ENCODE measurements at places on chromosomes 2 and 18.

GRCh38 chr2:157339965-157340655, 14.5 kb upstream of the ERMN start:
- DNase-seq = no peak

GRCh38 chr2:227796045-227796711, 17.5 kb upstream of the CCL20 start:
- DNase-seq = no peak

GRCh38 chr2:126828491-126828890, 70.2 kb upstream of the TEX51 start:
- no peak for DNase-seq

DNA sequence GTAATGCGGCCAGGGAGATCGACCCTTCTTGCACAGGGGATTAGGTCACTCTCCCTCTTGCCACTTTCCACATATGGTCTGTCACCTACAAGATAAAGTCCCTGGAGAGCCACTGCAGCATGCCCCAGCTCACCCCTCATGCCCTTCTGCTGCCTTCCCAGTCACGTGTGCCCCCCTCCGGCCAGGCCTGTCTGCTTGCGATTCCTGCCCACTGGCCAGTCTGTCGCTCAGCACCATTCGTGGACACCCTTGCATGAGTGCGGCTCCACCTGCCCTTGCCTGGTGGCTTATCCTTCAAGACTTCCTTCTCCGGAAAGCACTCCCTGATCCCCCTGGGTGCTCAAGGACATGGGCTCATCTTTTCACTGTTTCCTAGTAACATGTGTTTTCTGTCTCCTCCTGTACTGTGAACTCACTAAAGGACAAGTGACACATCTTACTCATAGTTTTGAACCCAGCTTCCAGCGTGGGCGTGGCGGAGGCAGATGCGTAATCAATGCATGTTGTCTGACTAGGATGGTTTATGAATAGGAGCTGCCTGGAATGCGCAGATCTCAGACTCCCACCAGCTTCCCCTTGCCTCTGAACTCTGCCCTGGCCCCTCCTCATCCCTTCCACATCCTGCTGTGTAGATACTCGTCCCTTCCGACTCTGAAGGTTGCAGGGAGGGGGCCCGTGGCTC, 7.8 kb upstream of the NT5DC4 start:
- peak; percentile 75 for DNase-seq

GRCh38 chr18:45689396-45689795, 34.6 kb upstream of the SLC14A1 start:
- no peak for DNase-seq

DNA sequence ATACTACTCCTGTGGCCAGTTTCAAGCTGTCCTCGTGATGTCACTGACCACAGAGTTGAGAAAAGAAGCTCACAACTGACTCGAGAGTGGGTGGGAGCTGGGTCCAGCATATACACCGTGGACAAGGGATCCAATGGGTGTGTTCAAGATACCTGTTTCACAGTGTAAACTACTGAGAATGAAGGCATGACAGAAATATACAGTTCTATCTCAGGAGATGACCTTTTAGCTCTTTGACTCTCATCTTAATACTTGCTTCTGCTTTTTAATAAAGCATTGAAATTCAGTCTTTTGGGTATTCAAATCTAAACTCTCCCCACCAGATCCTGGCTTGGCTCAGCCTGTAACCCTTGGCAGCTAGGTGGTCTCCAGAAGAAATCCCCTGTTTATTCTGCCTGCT, 130.1 kb downstream of the MAP2 start:
- no peak for DNase-seq

- DNase-seq = no peak
These were observed 151.6 kb downstream of the MREG start for GRCh38 chr2:215861607-215862350.

DNA sequence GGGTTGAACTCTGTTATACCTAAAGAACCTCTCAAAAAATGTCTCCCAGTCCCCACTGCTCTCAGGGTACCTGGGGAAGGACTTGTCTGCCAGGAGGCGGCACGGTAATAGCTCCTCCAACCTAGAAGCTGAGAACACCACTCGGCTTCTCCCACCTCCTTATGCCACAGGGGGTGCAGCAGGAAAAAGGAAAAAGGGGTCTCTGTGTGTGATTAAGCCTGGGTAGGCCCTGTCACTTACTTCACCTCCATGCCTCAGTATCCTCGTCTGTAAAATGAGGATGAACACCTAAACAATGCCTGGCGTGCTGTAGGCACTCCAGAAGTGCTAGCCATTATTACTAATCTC, 76.6 kb downstream of the EMX1 start:
- DNase-seq = no peak

- DNase-seq = no peak
These were observed 27.9 kb downstream of the G6PC2 start for GRCh38 chr2:168929031-168929430.

DNA sequence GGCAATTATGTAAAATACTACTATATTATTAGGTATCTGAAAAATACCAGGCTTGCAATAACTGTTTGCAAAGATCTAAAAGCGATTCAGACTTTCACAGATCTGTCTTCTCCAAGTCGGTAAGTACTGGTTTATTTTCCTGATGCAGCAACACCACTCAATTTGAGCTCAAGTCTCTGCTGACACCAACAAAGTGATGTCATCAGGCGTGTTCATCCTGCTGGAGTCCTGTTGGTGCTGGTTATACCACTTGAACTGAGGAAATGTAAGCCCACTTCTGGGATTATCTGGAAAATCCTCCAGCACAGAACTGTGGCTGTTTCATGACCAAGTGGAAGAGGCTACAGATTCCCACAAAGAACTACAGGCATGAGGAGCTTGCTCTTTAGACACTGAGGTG, 267.6 kb downstream of the BCL2 start:
- no peak for DNase-seq

GRCh38 chr2:195658541-195658890, 1.5 kb downstream of the SLC39A10 start:
- DNase-seq = peak; percentile 27

DNA sequence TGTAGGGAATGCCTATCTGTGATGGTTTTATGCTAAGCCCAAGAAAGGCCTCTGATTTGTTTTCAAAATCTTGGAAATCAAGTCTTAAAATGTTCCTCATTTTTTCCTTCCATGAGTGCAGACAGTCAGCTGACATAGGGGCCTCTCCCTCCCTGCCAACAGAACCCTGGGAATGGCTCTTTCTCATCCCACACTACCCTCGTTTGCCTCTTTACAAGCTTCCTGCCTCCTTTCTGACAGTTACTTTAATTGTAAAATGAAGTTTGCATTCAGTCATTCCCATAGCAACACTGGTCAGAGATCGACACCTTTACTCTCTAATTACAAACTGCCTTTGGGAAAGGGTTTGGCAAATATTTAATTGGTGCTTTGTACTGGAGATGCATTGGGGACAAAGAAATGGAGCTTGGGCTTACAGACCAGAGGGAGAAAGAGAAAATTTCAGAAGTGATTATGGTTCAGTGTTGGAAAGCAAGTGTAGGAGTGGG, 25.4 kb downstream of the KIF5C start:
- DNase-seq = no peak

GRCh38 chr18:5891184-5891853, 4.0 kb downstream of the TMEM200C start:
- no peak for DNase-seq

GRCh38 chr2:146041274-146041910, 1521.5 kb upstream of the ZEB2 start:
- no peak for DNase-seq

GRCh38 chr18:56118422-56118821, 520.0 kb downstream of the TXNL1 start:
- DNase-seq = no peak

DNA sequence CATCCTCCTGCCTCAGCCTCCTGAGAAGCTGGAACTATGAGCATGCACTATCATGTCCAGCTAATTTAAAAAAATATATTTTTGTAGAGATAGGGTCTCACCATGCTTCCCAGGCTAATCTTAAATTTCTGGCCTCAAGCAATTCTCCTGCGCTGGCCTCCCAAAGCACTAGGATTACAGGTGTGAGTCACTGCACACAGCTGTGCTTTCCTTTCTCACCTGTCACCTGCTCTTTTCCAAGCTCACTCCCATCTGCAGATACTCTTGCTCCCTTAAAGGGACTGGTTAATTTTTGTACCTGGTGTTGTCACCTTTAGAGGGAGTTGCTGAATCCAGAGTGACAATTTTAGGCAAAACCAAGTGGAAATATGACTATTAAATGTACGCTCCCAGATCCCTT, 178.2 kb downstream of the LOXHD1 start:
- no peak for DNase-seq

- no peak for DNase-seq
These were observed 318.6 kb downstream of the SLC4A3 start for GRCh38 chr2:219946021-219946420.

DNA sequence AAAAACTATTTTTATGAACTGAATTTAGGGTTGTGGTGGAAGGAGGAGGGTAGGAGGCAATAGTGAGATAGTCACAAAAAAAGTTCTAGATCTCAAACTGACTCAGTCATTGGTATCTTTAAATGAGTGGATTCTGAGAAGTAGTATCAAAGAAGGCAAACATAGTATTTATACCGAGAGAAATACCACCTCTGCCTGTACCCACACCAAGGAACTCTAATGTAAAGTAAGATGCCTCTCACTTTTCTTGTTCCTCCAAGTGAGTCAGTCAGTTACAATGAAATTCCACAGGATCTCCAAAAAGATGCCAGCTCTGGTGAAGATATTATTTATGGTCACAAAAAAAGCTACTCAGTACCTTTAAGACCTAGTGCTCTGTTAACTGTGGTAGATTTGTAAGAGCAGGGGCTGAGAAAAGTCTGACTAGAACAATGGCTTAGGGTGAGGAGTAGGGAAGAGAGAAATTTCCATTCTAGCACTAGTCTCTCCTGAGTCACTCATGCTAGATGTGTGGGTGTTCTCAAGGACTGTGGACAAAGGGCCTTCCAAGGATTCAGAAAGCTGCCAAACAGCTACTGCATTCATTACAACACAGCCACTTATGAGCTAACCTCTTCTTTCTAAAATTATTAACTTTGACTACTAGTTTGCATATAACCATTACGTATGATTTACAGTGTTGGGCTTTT, 36.3 kb downstream of the YWHAQ start:
- DNase-seq = peak; percentile 28

GRCh38 chr2:99898336-99899048, 243.9 kb downstream of the AFF3 start:
- no peak for DNase-seq

DNA sequence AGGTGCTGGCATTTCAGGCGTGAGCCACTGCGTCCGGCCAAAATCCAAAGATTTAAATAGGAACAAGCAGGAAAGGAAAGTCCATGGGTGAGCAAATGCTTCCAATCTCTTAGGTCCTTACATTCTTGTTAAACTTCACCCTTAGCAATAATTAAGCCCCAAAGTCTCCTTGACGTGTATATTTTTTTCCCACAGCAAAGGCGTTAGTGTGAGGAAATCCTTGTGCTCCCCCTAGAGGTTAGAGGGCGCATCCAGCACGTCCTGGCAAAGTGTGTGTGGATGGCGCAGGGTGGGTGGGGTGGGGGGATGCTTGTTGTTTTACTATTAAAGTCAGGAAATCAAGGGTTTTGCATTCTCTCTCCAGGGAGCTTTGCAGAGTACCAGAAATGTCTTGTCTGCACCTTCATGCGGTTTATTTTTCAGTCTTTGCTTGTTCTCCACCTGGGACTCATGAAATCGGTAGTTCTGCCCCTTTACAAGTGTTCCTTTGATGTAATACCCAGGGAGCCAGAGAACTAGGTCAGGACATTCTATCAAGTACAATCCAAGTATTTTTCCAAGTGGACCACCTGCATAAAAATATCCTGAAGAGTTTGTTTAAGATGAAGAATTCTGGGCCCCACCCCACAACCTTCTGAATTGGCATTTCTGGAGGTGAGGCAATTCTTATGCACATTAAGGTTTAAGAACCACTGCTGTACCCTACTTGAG, 22.2 kb upstream of the ITSN2 start:
- peak; percentile 52 for DNase-seq

DNA sequence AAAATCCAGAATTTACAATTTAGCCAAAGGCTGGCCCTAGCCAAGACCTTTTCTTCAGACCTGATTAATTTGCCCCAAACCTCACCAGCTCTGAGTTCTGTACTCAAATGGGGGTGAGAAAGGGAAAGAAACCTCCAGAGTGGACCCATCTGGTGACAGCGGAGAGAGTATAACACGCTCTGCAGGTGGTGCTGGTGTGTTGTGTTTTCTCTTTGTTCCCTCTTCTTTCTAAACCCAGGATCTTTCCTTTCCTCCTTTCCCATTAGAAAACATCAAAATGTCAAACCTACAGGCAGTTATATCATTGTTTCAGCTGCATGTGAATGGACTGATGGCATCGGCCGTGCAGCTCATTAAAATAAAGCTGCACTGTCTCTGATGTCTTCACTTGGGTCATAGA, 253.2 kb upstream of the SP5 start:
- no peak for DNase-seq

DNA sequence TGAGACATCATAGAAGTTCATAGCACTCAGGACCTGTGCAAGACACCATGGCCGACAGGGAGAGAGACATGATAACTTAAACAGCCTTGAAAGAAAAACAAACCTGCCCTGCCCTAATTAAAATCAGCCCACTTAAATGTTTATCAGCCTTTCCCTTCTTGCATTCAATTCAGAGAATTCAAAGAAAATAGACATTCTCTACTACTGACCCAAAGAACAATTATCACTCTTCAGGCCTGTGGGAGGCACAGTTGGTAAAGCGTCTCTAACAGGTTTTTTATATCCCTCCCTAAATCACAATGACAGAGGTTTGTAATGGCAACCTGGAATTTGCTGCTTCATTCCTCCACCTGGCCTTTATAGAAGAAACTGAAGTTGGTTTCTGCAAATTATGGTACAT, 1.7 kb downstream of the CDK15 start:
- no peak for DNase-seq

GRCh38 chr2:132252894-132253264, 91.1 kb upstream of the ANKRD30BL start:
- DNase-seq = no peak

DNA sequence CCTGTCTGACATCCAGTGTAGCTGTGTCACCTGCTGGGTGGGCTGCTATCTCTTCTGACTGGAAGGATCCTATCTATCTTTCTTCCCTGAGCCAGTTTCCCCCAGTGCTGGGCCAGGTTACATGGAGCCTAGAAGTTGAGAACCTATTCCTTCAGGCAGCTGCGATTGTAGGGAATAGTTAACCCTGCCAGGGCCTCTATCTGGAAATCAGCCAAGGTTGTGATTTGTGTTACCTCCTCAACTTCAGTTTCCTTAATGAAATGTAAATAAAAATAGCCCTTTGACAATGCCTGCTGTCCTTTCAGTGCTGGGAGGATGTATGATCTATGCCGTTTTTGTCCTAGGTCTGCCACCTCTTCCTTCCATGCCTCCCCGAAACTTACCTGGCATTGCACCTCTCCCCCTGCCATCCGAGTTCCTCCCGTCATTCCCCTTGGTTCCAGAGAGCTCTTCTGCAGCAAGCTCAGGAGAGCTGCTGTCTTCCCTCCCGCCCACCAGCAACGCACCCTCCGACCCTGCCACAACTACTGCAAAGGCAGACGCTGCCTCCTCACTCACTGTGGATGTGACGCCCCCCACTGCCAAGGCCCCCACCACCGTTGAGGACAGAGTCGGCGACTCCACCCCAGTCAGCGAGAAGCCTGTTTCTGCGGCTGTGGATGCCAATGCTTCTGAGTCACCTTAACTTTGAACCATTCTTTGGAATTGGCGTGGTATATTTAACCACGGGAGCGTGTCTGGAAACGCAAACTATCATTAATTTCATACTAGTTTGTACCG, 36.6 kb downstream of the GORASP2 start:
- no peak for DNase-seq

- DNase-seq = peak; percentile 55
These were observed 132.8 kb downstream of the ARHGAP15 start for GRCh38 chr2:143261986-143262385.

- no peak for DNase-seq
These were observed 150.9 kb downstream of the CD8B2 start for GRCh38 chr2:106638043-106638442.
